ENCODE measurements at places on chromosomes 1 and 21.

DNA sequence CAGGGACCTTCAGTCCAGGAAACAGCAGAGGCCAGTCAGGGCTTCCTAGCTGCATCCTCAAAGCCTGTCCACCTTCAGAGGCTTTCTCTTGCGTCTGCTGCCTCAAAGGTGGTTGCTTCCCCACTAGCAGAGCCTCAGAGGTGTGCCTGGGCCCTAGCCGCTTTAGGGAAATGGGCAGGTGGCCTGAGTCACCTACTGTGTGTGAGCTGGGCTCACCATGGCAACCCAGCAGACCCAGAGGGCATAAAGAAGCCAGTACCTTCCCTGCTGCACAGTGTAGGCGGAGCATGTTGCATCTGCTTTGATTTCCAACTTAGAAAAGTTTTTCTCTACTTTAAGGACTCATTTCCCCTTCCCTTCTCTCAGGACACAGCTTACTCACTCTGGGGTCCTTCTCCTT lies 12.5 kb downstream of the SLC9A1 start:
- DNase-seq, result no peak

- DNase-seq, result peak; percentile 36
Observed at GRCh38 chr21:33403786-33404585, 773 bp downstream of the IFNGR2 start.

- DNase-seq, result no peak
Observed at GRCh38 chr1:37817481-37817880, 9.5 kb upstream of the YRDC start.

- DNase-seq, result no peak
Observed at GRCh38 chr1:107004421-107004820, 52.1 kb upstream of the PRMT6 start.

- no peak for DNase-seq
Observed at GRCh38 chr1:27394925-27395324, 2.5 kb downstream of the GPR3 start.

- no peak for DNase-seq
Observed at GRCh38 chr1:3674100-3675094, 22.1 kb downstream of the TP73 start.

DNA sequence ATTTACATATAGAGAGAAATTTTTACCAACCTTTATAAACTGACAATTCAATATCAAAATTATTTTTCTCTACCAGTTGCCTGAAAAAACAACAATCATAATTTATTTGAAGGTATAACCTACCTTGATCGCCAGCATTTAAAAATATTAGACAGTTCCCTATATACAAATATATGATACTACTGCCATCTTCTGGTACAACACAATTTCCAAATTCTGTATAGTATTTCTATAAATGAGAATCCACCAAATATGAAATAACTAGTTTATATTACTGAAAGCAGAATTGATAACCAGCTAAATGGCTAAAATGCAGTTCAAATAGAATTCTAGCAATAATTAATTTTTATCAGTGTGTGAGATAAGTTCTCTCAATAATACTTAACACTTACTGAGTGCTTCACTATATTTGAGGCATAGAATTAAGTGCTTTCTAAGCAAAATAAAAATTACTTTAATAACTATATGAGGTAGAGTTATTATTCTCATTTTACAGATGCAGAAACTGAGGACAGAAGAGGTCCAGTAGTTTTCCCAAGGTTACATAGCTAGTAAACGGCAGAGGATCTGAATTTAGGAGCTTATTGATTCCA lies 75.6 kb downstream of the PIGK start:
- DNase-seq, result no peak

- DNase-seq, result no peak
Observed at GRCh38 chr1:47104816-47105215, 32.4 kb upstream of the CYP4A22 start.
